ENCODE measurements at places on chromosomes 6 and 20.

GRCh38 chr6:30151580-30151979 is 9.4 kb downstream of the TRIM10 start:
- DNase-seq, result no peak

GRCh38 chr20:47016068-47016664 is 121.5 kb downstream of the EYA2 start:
- DNase-seq, result no peak

- DNase-seq, result no peak
These were observed 5.2 kb upstream of the VEGFA start for GRCh38 chr6:43764772-43765171.

- DNase-seq, result no peak
These were observed 22.9 kb upstream of the NPBWR2 start for GRCh38 chr20:64130271-64130670.

DNA sequence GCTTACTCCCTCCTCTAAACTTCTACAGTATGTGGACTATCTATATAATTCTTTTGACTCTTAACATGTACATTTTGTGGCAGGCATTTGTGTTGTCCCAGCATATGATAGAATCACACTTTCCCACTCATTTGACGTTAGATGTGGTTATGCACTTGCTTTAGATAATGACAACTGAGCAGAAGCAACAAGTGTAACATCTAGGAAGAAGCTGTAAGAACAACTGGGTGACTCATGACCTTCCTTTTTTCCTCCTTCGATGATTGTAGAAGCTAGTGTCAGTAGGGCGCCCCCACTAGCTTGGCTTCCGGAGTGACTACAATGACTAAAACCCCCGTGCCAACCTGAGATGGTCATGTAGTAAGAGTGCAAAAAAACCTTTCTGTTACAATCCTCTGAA is 74.6 kb upstream of the CEP85L start:
- DNase-seq, result peak; percentile 90

DNA sequence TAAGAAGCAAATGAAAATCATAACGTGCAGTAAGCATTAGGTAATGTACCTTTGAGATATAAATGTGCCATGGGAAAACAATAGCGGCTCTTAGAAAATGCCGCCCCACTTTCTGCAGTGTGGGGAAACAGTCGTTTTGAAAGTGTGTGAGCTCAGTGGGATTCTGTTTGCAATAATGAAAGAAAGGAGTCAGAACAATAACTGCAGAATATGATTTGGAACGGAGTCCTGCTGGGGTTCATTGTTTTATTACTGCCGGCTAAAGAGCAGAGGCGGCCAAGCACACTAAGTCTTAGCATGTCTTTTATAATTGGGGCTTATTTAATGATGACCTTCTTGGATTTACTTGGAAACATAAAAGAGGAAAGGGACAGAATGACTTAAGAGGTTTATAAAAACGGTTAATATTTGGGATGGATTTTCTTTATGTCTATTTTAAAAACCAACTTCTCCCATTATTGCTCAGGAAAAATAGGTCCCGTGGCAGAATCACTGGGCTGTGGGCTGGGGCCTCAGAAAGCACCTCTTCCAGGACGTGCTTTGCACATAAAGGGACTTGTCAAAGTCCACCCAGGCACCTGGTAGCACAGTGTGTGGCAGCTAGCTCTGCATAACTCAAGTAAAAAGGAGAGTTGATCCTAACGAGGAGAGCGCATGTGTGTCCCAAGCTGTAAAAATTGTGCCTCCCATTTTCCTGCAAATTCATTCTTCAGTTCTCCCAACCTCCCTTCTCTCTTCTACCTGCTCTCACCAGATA is 44.0 kb upstream of the SLC22A16 start:
- DNase-seq, result no peak

- peak; percentile 31 for DNase-seq
These were observed 39.2 kb upstream of the RNF8 start for GRCh38 chr6:37314487-37315156.

GRCh38 chr6:169857343-169858292 is 106.2 kb downstream of the ERMARD start:
- no peak for DNase-seq

DNA sequence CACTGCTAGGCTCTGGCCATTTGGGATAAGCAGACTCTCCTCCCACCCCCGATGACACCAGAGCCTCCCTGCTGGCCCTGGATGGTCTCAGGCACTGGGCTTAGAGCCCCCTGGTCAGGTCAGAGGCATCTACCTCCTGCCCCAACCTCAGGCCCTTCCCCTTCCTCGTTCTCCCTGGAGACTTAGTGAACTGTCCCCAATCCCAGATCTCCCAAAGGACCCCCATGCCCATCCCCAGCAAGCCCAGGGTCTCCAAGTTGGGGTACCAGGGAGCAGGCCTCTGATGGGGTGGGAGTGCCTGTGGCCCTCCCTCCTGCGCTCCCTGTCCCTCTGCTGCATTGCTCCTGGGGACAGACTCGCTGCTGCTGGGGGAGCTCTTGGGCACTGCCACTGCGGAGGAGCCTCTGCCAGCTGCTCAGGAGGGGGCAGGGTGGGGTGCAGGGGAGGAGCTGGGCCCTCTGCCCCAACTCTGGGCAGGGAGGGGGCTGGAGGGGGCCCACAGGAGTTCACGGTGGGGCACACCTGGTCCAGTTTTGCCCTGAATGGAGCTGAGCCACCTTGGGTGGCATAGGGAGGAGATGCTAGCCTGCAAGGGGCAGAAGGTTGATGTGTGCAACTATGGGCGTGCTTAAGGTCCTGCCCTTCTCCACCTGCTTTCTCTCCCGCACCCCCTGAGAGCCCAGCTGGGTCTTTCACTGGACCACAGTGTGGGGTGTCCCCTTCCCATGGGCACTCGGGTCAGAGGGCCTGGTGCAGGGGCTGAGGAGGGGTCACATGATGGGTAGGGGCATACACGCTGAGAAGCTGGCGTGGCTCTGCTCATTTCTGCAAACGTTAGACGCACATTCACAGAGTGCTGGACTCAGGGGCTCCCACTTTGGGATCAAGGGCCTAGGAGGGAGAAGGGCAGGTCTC is 40.4 kb downstream of the SPDEF start:
- DNase-seq, result no peak

DNA sequence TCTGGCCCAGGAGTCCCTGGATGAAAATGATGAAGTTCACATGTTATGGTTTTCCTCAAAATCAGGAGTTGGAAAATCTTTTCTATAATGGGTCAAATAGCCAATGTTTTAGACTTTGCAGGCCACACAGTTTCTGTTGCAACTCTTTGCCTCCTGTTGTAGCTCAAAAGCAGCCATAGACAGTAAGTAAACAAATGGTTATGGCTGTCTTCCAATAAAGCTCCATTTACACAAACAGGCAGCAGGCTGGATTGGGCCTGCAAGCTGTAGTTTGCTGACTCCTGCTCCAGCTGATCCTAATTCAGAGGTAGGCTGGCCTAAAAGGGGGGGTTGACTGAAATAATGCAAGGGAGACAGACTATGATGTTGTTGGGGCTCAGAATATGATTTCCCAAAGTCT is 33.0 kb downstream of the METTL24 start:
- DNase-seq, result no peak

- DNase-seq, result no peak
These were observed 110.7 kb downstream of the UNC5CL start for GRCh38 chr6:40928307-40928706.

DNA sequence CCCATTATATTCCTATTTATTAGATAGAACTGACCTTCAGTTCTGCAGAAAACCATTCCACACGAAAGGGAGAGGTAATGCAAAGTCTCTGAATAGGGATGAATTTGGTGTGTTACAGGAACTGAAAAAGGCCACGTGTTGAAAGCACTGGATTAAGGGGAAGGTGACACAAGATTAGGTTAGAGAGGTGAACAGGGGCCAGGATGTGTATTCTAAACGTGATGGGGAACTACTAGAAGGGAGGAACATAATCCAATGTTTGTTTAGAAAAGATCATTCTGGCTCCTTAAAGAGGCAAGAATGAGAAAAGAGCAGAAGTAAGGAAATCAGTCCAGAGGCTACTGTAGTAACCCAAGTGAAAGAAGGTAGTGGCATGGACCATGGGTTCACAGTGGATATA is 6.3 kb upstream of the ZKSCAN8 start:
- DNase-seq, result no peak

GRCh38 chr20:32756156-32756555 is 6.0 kb upstream of the DNMT3B start:
- DNase-seq, result no peak

DNA sequence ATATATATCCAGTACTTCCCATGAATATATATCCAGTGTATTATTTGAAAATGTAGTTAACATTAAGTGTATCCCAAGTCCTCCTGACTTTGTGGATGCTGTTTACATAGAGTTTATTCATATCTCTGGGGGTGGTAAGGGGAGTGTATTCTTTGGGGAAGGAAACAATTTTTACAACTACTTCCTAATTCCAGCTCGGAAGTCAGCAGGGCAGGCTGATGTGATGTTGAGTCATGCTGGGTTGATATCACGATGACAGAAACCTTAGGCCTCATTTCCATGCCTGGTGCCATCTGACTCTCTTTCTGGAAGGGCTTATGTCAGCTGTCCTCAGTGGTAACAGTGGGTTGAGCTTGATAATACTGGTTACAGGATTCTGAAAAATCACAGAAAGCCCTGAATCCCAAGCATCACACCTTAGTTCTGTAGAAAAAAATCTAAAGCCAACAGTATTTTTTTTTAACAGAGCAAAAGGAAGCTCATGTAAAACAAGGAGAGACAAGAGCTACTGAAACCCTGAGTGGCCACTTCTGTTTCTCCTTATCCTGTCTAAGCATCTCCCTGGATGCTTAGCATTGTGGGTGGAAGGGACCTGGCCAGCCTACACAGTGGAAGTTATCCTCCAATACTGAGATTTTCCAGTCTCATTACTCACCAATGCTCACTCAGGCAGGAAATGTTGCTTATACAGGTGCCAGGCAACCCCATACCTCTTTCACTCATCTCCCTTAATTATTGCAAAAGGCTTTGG is 75.2 kb upstream of the IYD start:
- DNase-seq, result no peak

DNA sequence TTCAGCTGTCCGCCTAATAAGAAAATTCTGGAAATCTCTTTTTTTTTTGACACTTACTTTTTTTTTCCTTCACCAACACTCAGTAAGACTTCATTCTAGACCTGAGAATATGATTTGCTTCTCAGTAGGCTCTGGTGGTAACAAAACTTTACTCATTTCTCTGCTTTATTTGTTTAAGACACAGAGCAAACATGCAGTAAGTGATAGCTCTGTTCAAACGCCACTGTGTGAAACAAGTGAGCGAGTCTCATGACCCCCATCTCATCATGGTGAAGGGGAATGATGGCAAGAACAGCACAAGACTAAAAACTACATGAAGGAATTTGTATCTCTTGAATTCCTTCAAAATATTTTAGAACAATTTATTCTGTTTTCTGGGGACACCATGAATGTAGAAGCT is 541.6 kb upstream of the POU3F2 start:
- DNase-seq, result no peak

DNA sequence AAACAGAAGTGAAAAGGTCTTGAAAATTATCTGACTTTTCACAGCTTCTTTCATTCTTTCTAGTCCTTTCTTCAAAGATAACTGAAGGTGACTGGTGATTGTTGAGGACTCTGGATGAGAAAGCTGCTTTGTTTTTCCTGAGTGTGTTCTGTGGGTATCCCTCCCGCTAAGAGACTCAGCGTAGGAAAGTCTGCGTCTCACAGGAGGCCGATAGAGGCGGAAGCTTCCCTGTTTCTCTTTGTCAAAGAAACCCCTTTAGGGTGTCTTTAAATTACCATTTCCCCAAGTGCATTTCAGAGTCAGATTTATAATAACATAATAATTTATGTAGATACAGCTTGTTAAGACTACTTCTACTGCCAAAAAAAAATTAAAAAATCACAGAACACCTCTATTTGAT is 31.2 kb upstream of the IRF4 start:
- DNase-seq, result no peak

DNA sequence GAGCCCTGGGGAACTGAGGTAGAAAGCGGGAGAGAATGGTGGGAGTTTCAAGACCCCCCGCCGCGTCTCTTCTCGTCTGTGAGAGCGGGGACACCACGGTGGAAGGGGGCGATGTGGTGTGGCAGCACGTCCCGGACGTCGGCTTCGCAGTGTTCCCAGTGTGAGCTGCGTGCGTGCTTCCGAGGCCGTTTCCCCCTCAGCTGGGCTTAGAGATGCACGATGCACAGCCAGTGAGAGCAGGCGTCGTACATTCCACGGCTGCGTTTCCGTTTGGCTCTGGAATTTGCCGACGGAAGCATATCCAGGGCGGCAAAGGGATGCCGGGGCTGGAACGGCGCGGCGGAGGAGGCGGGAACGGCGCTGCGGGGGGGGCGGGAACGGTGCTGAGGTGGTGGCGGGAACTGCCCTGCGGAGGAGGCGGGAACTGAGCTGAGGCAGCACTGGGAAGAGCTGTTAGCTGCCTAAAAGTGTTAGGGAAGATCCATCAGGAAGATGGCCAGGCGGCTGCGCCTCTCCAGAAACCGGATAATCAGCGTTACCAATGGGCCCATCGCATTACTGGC is 37.7 kb downstream of the KIF25 start:
- no peak for DNase-seq

GRCh38 chr6:27757307-27757706 is 154.9 kb downstream of the OR2B2 start:
- peak; percentile 39 for DNase-seq

- no peak for DNase-seq
These were observed 12.4 kb downstream of the TBC1D7 start for GRCh38 chr6:13315896-13316295.

GRCh38 chr6:381742-382461 is 9.7 kb upstream of the IRF4 start:
- no peak for DNase-seq

GRCh38 chr20:33262658-33263065 is 20.4 kb upstream of the BPIFB1 start:
- no peak for DNase-seq

DNA sequence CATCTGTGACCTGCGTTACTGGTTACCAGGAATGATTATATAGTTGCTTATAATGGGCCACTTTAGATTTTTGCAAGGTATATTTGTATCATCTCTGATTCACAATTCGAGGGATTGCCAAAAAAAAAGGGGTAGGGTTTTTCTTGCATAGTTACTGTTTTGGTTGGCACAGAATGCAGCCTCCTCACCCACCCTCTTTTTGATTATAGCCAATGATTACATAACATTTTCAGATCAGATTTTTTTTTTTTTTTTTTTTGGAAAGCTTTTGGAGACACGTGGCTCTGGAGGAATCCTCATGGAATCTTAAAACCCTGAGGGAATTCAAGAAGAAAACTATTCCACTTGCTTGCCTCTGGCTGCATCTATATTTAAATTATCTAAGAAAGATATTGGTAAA is 53.7 kb downstream of the UST start:
- no peak for DNase-seq

All from CD4-positive, alpha-beta T cell treated with Interleukin-4 for 4 hours (primary cell).